ENCODE measurements at places on chromosomes 2 and 18.

DNA sequence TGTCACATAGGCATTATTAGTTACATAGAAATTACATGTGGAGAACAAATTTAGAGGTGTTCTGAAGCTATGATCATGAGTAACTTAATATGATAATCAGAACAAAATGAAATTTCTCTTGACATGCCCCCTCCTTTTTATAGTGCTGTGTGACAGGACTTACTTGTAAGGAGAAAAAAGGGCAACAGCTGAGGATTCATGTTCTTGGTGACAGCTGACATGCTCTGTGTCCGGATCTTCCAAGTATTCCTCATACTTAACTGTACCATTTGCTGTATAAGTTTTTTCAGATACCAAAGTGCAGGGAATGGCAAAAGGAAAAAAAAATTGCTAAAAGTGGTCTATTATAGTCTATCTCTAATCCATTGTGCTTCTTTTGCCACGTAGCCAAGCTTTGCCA is 3.5 kb upstream of the MYL1 start:
- DNase-seq: no peak

DNA sequence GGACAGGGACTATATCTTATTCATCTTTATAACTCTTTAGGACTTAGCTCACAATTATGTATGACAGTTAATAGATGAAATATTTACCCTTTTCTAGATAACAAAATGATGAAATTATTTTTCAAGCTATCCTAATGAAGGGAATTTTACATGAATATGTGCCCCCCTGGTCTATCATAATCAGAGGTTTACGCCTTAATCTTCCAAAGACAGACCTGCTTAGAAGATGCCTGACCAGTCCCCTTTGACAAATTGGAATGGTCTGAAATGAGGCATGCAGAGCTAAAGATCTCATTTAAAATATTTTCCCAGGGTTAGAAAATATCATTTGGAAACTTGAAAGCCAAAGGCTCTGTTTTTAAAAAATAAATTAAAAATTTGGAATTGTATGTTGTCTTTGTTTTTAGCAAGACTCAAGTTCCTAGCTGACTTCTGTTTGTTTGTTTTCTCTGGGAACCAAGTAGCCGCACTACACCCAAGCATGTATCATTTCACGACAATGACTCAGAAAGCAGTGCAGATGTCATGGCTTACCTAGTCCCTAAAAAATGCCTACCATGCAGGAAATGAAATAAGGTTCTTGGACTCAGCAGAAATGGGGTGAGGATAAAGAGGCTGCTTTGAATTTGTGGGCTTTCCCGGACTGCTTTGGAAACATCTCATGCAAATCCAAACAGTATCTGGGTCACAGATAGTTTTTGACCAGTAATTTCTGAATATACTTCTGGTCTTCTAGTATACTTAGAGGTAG is 162.1 kb downstream of the ZEB2 start:
- DNase-seq: peak; percentile 96

- no peak for DNase-seq
Measured at GRCh38 chr2:44398243-44398897, 36.6 kb downstream of the CAMKMT start.

GRCh38 chr2:21353879-21354679 is 230.3 kb downstream of the TDRD15 start:
- no peak for DNase-seq

GRCh38 chr2:241187101-241187917 is 1.2 kb upstream of the ANO7 start:
- no peak for DNase-seq

- DNase-seq: peak; percentile 67
Measured at GRCh38 chr2:190497428-190497827, 37.1 kb downstream of the NEMP2 start.

DNA sequence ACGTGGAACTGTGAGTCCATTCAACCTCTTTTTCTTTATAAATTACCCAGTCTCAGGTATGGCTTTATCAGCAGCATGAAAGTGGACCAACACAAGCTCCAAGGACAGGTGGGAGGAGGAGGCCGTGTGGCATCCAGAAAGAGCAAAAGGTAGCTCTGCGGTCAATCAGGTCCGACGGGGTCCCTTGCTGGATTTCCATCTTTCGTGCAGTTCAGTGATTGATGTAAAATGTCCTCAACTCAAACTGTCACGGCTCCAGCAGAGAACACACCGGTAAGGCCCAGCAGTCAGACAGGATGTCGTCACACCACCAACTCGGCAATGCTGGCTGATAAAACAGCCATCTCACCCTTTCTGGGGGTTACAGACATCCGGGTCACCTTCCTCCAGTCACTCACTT is 123.3 kb downstream of the PXDN start:
- no peak for DNase-seq

DNA sequence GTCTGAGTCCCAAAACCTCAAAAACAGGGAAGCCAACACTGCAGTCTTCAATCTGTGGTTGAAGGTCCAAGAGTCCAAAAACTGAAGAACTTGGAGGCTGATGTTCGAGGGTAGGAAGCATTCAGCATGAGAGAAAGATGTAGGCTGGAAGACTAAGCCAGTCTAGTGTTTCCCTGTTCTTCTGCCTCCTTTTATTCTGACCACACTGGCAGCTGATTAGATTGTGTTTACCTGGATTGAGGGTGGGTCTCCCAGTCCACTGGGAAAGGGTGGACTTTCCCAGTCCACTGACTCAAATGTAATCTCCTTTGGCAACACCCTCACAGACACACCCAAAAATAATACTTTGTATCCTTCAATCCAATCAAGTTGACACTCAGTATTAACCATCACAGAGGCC is 27.5 kb upstream of the IL1B start:
- no peak for DNase-seq

GRCh38 chr2:45237850-45238542 is 228.7 kb upstream of the SIX2 start:
- DNase-seq: peak; percentile 93

- DNase-seq: peak; percentile 36
Measured at GRCh38 chr18:49757513-49758262, 55.6 kb downstream of the ACAA2 start.

GRCh38 chr2:25586726-25587144 is 86.6 kb downstream of the DTNB start:
- no peak for DNase-seq
